ENCODE measurements at places on chromosomes 2 and 18.
A peak's percentile ranks its signal among the peaks of the same experiment; 100 is the strongest.

GRCh38 chr2:160222546-160223283 is 22.6 kb upstream of the ITGB6 start:
- no peak for DNase-seq

- no peak for DNase-seq
Measured at GRCh38 chr2:145861940-145862339, 1342.0 kb upstream of the ZEB2 start.

DNA sequence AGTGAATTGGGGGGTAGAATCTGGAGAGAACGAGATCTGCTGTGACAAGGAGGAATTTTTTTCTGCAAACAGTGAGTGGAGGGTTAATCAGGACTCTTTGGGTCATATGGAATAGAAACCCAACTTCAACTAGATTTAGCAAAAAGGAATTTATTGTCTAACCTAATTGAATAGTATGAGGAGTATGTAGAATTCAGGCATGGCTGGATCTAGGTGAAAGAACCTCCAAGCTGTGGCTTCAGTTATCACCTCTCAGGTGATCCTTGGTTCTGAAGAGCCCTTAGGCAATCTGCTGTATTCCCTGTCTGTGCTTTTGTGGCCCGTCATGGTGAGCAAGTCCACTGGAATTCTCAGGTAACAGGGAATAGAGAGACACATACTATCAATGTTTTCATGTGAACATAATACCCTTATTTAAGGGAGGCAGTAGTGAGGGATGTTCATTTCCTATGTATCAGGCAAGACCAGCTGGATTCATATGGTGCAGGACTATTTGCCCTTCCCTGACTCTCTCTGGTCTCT is 164.7 kb downstream of the ALPK2 start:
- no peak for DNase-seq

DNA sequence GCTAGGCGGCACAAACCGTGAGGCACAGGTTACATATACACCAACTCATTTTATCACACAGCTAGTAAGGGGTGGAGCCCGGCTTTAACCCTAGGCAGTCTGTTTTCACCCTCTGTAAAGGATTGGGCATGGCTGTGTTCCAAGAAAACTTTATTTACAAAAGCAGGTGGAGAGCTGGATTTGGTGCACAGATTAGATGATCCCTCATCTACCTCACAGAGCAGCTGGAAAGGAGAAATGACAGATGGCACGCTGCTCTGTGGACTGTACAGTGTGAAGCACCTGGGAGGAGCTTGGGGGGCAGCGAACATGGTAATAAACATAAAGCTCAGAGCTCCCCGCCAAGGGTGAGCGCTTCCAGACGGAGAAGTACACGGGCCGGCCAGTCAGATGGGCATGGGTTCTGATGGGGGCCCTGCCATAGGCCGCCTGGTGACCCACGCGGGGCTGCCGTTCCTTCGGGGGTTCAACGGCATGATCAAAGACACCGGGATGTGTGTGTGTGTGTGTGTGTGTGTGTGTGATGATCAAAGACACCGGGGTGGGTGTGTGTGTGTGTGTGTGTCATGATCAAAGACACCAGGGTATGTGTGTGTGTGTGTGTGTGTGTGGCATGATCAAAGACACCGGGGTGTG is 862 bp upstream of the TMEM177 start:
- DNase-seq, result no peak

DNA sequence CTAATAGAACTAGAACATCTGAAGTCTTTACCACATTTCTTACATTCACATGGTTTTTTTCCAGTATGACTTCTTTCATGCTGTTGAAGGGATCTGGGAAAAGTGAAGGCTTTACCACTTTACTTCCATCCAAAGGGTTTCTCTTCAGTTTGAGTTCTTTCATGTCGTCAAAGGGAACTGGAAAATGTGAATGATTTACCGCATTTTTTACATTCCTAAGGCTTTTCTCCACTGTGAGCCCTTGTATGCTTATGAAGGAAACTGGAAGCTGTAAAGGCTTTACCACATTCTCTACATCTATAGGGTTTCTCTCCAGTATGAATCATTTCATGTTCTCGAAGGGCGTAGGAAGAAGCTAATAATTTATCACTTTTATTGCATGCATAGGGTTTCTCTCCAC is 46.7 kb downstream of the NBEAL1 start:
- DNase-seq, result no peak

GRCh38 chr2:238143239-238143951 is 4.9 kb downstream of the KLHL30 start:
- DNase-seq, result peak; percentile 85

- DNase-seq, result no peak
Measured at GRCh38 chr2:23592898-23593751, 208.1 kb downstream of the KLHL29 start.

GRCh38 chr18:74377776-74378175 is 62.1 kb downstream of the C18orf63 start:
- DNase-seq, result no peak

GRCh38 chr2:105446501-105446900 is 47.6 kb upstream of the FHL2 start:
- no peak for DNase-seq

- DNase-seq, result no peak
Measured at GRCh38 chr2:3242747-3243369, 134.8 kb downstream of the EIPR1 start.

GRCh38 chr2:144460727-144461307 is 59.1 kb downstream of the ZEB2 start:
- no peak for DNase-seq
